ENCODE measurements at places on chromosomes 2 and 18. TPM values are rescaled to one million over a fixed set of nuclear protein-coding genes. Genes with fewer than 3 reads are reported as not detected.

RTTN gene
- 8.1 TPM for total RNA-seq

MDH1B gene
- total RNA-seq = 0.19 TPM

EPHA4 gene
- 23.1 TPM for total RNA-seq

DNA sequence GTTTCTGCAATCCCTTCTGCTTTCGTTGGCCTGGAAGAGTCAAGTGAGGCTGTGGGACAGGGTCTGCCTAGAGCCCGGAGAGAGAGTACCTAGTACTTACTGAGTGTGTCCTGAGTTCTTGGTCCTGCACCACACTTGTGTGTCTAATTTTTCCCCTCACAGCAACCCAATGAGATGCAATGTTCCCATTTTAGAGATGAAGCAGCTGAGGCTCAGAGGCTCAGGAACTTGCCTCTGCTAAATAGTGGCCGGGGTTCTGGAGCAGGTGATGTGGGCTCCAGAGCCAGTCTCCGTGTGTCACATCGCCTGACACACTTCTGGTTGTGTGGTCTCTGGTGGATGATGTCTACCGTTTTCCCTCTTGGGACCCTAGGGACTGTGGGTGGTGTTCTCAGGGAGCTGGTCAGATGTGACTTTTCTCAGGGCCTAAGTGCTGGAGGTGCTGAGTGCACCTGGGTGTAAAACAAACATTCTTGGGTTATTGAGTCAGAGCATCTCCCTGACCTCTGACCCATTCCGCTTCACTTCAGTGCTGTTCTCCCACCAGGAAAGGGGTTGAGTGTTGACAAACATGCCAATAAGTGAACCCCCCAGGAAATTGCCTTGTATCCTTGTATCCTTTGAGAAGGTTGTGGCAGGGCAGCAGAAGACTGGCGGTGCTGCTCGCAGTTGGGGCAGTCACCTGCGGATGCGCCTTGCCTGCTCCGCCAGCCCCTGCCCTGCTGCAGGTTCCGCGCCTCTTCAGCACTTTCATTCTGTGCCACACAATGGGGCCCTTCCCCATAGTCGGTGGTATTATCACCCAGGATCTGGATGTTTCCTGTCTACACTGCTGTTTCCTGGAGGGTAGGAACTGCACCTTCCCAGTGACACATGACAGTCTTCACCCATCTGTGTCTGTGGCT lies 32.1 kb downstream of the HK2 start:
- DNase-seq = no peak

DNAH7 gene
- total RNA-seq = 0.45 TPM

Data from mesenteric fat pad (tissue), 1 donor.